Astrocyte (in vitro differentiated cells and primary cell): ENCODE measurements at places on chromosomes 1 and 21. TPM values are rescaled to one million over a fixed set of nuclear protein-coding genes. Genes with fewer than 3 reads are reported as not detected.

- DNase-seq, result no peak
Measured at GRCh38 chr1:152946248-152946647, 758 bp upstream of the SPRR5 start.

GRCh38 chr1:34372891-34373290 lies 196.2 kb downstream of the C1orf94 start:
- no peak for DNase-seq

DNA sequence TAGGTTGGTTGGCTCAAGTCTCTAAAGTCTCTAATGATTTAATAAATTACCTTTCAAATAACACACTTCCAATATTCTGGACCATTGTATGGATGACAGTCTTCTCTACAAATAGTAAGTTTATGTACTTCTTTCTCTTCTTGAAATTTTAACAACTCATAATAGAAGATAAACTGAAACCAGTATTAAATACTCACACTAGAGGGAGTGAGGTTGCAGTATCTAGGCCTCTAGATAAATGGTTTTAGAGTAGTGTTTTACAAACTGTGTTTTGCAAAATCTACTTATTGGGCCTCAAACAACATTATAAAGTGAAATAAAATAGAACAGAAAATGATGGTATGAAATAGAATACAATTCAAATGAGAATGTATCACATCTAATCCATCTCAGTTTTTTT lies 479.9 kb upstream of the BRINP3 start:
- no peak for DNase-seq

The GCLM gene
- total RNA-seq, result 27.5 TPM in 2 replicates

The TRIM58 gene
- 20.6 and 31.0 TPM in 2 replicates for total RNA-seq

- peak; percentile 54 for DNase-seq
Measured at GRCh38 chr1:236795757-236796667, 920 bp downstream of the MTR start.

GRCh38 chr1:212593821-212594251 lies 14.7 kb upstream of the ATF3 start:
- DNase-seq, result no peak

DNA sequence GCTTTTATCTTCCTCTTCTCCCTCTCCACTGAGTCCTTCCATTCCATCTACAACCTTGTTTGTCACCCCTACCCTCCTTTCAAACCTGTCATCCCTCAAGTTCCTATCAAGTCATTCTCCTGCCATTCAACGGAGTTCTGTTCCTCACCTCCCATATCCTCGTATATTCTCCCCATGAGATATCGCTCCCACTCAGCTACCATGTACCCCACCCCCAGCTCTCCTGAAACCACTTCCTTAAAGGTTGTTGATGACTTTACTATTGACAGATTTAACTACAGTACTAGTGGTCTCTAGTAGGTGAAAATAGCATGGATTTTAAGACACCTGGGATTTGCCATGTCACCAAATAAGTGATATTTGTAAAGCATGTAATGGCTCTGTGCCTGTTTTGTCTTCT lies 107.4 kb upstream of the BARHL2 start:
- DNase-seq, result no peak

The AMPD1 gene
- total RNA-seq, result not detected in 2 replicates

The PRAMEF4 gene
- total RNA-seq, result not detected in 2 replicates

The ETV3L gene
- not detected in 2 replicates for total RNA-seq
